Sciatic nerve (tissue), 2 donors: ENCODE measurements at places on chromosomes 7 and 10. TPM values are rescaled to one million over a fixed set of nuclear protein-coding genes. Genes with fewer than 3 reads are reported as not detected.

DNA sequence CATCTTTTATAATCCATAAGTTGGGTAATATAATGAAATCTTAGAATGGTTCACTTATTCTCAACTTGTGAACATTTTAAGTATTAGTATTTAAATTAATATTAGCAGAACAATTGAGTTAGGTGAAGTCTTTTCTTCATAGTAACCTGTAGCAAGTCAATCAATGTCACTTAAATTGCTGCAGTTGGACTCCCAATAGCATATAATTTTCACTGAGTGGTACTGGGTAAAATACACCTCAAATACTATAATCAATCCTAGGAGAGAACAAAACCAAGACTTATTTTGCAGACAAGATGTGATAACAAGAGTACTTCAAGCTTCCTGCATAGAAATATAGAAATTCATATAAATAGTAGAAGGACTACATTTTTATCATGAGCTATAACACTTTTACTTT lies 677.9 kb upstream of the LRRN3 start:
- DNase-seq = no peak

GRCh38 chr7:158315881-158316280 lies 271.7 kb downstream of the PTPRN2 start:
- DNase-seq = no peak

POU6F2 gene
- 2.9 TPM for total RNA-seq

- no peak for DNase-seq
These were observed 47.3 kb downstream of the PNLIPRP2 start for GRCh38 chr10:116668018-116668417.

- no peak for DNase-seq
These were observed 72.4 kb downstream of the PROSER2 start for GRCh38 chr10:11895598-11895997.

- no peak for DNase-seq
These were observed 199.6 kb upstream of the SEMA3A start for GRCh38 chr7:84394219-84394618.

- no peak for DNase-seq
These were observed 191.9 kb downstream of the ETV1 start for GRCh38 chr7:13797545-13797944.

DNA sequence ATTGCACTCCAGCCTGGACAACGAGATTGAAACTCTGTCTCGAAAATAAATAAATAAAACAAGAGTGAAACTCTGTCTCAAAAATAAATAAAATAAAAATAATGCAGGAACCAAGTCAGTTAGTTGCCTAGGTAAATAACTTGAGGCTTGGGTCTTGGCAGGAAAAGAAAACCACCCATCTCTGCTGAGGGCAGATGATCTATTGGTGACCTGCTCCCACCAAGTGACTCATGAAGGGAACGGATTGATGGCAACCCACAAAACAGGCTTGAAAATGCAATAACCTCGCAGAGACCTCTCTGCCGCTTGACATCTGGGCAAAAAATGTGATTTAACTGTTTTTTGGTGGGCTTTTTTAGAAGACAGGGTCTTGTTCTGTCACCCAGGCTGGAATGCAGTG lies 86.6 kb downstream of the CALN1 start:
- DNase-seq = no peak

DNA sequence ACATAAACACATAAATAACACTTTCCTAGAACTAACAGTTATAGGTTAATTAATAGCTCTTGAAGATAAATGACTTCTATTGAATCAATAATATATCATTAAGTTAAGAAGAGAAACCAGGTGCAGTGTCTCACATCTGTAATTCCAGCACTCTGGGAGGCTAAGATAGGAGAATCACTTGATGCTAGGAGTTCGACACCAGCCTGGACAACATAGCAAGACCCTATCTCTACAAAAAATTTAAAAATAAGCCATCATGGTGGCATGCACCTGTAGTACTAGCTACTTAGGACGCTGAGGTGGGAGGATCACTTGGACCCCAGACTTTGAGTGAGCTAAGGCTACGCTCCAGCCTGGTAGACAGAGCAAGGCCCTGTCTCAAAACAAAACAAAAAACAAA lies 38.8 kb downstream of the AKR1D1 start:
- no peak for DNase-seq

GRCh38 chr10:6242089-6242488 lies 39.4 kb downstream of the PFKFB3 start:
- no peak for DNase-seq

GRCh38 chr10:10844251-10844650 lies 173.4 kb upstream of the CELF2 start:
- no peak for DNase-seq

DNA sequence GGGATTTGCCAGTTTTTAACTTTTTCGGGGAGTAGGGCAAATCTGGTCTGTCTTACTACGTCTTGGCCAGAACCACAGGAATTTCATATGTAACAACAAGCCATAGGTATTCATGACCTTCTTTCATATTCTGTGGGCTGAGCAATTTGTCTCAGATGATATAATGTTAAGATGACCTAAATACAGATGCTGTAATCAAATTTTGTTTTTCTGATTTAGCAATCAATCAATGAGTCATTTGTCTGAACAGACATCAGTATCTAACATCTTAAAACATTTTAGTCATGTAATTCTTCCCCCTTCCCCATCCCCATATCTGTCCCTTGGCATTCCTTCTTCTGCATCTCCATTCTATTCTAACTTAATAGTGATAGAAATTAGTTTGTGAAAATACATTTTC lies 24.8 kb upstream of the NME8 start:
- no peak for DNase-seq

- no peak for DNase-seq
These were observed 116.0 kb downstream of the NPTX2 start for GRCh38 chr7:98733036-98733435.

GRCh38 chr10:129078746-129079145 lies 388.3 kb upstream of the MGMT start:
- no peak for DNase-seq

DNA sequence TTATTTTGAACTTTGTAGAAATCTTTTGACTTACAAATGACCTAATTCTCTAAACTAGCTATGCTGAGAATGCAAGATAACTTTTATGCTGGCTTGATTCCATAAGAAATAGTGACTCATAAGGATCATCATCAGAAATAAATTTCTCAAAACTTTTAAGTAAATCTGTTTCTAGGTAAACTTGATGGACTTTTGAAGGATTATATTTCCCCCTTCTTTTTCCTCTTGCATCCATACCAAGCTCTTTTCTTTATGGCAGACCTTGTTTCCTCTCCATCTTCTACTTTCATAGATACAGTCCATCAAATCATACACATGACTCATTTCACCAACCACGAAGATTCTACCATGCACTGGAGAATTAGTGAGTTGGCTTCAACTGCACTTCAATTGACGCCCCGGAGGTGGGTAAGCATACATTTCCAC lies 336.3 kb downstream of the KCNMA1 start:
- DNase-seq = no peak

DNA sequence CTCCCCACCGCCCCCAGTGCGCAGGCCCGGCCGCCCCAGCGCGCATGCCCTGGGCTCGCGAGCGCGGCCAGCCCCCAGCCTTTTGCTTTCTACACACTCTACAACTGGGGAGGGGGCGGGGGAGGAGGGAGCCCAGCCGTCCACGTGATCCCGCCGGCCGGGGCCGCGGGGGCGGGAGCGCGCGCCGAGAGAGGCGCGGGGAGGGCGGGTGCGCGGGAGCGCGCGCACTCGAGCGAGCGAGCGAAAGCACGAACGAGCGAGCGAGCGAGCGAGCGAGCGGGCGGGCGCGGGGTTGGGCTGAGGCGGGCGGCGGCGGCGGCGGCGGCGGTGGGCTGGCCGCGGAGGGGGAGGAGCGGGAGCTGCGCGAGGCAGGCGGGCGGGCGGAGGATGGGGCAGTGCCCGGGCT lies at the start of gene AUTS2:
TSS of gene AUTS2 (plus strand) at position 395 of the 406 bp plus-strand sequence. CDS start 1,179 bp downstream, outside the sequence.
- peak; percentile 91 for DNase-seq

GRCh38 chr10:94281654-94282053 lies 81.1 kb downstream of the NOC3L start:
- no peak for DNase-seq

DNA sequence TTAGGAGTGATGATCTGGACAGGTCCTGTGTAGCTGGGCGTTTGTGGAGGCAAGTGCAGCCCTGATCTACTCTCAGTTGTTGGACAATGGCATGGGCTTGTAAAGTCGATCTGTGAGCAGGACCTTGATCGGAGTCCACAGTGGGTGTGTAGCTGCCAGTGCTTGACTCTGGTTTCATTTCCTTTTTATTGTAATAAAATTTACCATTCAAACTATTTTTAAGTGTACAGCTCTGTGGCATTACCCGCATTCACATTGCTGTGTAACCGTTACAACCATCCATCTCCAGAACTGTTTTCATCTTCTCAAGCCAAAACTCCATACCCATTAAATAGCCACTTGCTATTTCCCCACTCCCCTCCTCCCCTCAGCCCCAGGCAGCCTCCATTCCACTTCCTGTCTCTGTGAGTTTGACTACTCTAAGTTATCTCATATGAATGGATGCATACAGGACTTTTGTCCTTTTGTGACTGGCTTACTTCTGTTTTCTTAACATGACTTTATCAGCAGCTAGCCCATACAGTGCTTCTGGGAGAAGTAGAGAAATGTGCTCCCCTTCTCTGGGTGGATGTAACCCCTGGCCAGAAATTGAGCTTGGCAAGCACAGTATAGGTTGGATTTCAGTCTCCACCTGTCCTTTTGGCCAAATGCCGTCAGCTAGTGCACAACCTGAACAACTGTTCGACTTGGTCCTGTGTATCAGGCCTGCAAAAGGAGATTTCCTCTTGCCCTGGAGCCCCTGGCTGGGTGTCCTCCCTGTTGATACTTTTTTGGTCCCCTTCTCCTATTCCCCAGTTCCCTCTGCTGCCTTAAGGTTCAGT lies 180.0 kb downstream of the LRMDA start:
- no peak for DNase-seq

GRCh38 chr10:45380903-45381620 lies 7.0 kb downstream of the ALOX5 start:
- no peak for DNase-seq

CCL26 gene
- 4.3 TPM for total RNA-seq

DNA sequence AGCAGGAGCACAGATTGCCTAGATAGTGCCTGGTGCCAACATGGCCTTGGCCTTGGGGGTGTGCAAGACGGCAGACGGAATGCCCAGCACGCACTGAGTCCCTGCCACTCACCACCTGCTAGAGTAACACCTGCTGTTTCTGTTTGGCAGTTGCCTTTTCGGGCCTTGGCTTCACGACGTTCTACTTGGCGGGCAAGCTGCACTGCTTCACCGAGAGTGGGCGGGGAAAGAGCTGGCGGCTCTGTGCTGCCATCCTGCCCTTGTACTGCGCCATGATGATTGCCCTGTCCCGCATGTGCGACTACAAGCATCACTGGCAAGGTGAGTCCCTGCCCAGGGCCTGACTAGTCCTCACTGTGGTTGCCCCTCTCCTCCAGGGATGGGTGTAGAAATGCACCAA lies 118.0 kb downstream of the PLPP4 start:
- no peak for DNase-seq

CLDN12 gene
- 29.1 TPM for total RNA-seq

GARIN1A gene
- total RNA-seq = 8.8 TPM

AKR1D1 gene
- not detected for total RNA-seq

DNA sequence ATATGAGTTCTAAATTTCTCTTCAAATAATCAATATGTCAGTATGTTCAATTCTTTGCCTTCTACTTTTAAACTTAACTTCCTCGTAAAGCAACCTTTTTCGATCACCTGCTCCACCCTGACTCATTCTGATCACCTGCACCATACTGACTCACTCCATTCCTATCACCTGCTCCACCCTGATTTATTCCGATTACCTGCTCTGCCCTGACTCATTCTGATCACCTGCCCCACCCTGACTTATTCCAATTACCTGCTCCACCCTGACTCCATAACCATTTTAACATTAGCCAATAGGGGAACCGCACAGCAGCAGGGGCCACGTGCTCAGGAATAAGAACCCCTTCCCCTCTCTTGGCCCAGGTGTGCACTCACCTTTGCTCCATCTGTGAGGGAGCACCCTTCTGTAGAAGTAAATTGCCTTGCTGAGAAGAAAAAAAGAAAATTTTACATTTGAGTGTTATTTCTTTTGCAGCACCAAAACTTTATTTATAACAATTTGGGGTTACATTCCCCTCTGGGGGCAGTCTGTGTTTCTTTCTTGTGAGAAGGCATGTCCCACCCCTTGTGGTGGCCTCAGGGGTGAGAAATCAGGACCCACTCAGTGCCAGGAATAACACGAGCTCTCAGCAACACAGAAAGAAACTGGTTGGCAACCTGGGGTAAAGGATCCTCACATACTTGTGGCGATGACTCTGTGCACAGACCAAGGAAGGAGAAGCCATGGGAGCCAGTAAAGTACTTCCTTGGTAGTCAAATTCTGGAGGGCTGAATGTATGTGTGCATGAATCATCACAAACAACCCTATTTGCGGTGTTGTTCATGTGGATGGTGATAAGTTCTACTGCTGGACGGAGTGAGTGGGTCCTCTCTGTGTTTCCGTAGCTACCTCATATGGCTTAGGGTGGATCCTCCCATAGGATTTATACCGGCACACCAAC lies 29.4 kb upstream of the PPP1R9A start:
- DNase-seq = no peak

DNA sequence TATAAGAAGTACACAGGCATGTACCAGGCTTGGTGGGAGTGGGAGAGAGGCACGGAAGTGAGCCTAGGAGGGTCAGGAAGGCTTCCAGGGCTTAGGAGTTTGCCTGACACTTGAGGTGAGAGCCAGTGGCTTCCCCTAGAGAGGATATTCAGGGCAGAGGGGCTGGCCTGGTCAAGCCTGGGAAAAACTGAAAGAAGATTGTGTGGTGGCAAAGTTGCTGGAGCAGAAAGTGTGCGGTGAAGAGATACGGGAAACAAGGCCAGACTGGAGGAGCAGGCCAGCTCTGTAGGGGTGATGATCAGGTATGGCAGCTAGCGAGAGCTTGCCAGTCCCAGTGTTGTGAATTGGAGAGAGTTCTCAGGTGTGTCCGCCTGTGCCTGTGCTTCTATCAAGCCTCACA lies 129.9 kb downstream of the CCNY start:
- DNase-seq = no peak

DNA sequence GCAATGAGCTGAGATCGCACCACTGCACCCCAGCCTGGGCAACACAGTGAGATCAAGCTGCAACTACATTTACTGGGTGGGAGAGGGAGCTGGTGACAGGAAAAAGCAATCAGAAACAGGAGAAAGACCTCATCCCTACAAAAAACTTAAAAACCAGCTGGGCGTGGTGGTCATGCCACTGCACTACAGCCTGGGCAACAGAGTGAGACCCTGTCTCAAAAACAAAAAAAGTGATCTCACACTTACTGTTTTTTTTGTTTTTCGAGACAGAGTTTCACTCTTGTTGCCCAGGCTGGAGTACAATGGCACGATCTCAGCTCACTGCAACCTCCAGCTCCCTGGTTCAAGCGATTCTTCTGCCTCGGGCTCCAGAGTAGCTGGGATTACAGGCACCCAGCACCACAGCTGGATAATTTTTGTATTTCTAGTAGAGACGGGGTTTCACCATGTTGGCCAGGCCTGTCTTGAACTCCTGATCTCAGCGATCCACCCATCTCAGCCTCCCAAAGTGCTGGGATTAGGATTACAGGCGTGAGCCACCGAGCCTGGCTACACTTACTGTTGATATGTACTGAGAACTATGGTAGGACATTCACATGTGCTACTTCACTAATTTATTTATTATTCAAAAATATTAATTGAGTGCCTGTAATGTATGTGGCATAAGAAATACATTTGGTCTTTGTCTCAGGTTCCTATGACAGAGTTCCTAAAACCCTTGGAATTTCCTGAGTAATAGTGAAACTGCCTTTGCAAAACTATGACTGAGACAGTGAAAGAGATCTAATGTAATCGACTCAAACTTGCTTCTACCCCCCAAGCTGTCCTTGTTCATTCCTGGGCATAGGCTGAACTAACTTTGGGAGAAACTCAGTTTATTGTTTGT lies 27.7 kb upstream of the NRBF2 start:
- no peak for DNase-seq

GRCh38 chr7:87370660-87371180 lies 25.3 kb downstream of the CROT start:
- no peak for DNase-seq
